Uterus (tissue), 4 donors: ENCODE measurements at places on chromosomes 2 and 18. TPM values are rescaled to one million over a fixed set of nuclear protein-coding genes. Genes with fewer than 3 reads are reported as not detected.
A peak's percentile ranks its signal among the peaks of the same experiment; 100 is the strongest.

The PID1 gene
- 48.5 TPM for total RNA-seq

- DNase-seq = no peak
Observed at GRCh38 chr2:106115250-106115649, 78.9 kb downstream of the UXS1 start.

DNA sequence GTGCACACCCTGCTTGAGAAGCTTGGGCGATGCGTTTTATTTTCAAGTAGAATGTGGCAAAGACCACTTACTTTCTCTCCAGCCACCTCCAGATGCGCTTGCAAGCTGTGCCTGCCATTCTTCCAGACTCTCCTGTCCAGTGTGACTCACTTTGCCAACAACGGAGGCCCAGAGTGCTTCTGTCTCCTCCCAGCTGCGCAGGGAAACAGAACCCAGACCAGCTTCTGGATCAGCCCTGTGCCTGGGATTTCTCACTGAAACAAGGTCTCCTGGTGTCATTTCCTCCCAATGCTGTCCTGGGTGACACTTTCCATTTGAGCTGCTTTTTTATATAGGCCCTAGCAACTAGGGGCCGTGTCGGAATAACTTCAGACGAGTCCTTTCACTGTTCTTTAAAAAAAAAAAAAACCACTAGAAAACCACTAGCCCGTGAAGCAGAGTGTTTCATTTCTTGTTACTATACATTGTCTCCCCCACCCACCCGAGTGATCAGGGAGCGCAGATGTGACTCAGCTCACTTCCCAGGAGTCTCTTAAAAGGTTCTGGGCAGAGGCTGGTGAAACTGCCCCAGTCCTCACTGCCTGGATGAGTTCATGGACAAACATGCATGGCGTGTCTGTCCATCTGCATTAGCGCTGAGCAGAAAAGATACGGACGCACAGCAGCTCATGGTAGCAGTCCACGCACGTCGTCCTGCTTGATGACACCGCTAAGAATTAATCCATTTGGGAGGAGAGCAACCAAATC lies 25.3 kb upstream of the RPL31 start:
- no peak for DNase-seq

DNA sequence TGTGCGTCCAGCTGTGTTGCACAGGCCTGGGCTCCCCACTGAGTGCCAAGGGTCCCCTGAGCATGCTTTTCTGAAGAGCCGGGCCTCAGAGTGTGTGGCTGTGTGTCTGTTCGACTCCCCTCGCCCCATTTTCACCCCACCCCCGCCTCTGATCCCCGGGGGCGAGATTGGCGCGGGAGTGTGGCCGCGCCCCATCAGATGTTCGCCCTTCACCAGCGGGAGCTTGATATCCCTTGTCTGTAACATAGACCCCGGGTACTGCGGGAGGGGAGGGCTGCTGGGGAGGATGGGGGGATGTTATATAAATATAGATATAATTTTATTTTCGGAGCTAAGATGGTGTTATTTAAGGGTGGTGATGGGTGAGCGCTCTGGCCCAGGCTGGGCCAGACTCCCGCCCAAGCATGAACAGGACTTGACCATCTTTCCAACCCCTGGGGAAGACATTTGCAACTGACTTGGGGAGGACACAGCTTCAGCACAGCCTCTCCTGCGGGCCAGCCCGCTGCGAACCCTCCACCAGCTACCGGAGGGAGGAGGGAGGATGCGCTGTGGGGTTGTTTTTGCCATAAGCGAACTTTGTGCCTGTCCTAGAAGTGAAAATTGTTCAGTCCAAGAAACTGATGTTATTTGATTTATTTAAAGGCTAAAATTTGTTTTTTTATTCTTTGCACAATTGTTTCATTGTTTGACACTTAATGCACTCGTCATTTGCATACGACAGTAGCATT lies 1.5 kb downstream of the RHOB start:
- DNase-seq = peak; percentile 45

GRCh38 chr2:25700221-25700660 lies 26.9 kb upstream of the DTNB start:
- DNase-seq = no peak

The CHRNG gene
- total RNA-seq = not detected

The LBH gene
- total RNA-seq = 30.7 TPM

The CCDC74B gene
- 4.6 TPM for total RNA-seq

DNA sequence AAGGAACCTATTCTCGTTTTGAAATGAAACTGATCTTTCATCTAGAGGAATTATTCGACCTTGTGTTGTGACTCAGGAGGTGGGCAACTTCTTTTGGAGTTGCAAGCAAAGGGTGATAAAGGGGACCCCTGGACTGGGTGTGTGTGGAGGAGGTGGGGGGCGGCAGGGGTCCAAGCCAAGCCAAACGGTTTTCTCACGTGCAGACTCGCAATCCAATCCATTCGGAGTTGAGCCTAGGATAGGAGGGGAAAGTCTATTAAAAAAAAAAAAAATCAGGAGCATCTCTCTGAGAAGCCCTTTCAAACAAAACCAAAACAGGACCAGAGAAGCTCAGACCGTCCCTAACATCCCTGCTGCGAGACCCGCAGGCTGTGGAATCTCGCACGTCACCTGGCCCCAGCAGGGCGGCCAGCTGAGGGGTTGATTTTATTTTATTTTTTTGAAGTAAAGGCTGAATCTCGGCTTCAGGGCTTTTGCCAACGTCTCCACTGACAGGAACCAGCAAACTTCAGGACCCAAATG lies 3.7 kb upstream of the ZEB2 start:
- no peak for DNase-seq
